ENCODE measurements at places on chromosomes 5 and 9. TPM values are rescaled to one million over a fixed set of nuclear protein-coding genes. Genes with fewer than 3 reads are reported as not detected.
A peak's percentile ranks its signal among the peaks of the same experiment; 100 is the strongest.

DNA sequence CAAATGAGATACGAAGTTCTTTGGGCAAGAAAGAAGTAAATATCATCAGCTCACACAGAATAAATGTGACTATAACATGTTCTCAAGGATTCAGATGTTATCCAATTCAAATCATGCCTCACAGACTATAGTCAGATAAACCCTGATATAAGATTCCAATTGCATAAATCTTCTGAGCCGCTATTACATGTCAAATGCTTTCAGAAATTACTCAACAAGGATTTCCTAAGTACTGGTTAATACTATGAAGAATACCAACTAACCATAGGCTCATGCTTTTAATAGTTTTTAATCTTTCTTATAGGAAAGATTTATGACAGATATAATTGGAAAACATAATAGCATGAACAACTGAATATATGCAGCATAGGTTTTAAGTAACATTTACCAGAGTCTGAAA, 73.6 kb downstream of the BAAT start:
- no peaks in the 10 kb centered on the region for H3K4me1 ChIP-seq
- H3K27me3 ChIP-seq, result no peaks in the 10 kb centered on the region
- H3K27ac ChIP-seq, result no peak overlapping the region
- no peaks in the 10 kb centered on the region for H3K36me3 ChIP-seq
- no peak for DNase-seq

DNA sequence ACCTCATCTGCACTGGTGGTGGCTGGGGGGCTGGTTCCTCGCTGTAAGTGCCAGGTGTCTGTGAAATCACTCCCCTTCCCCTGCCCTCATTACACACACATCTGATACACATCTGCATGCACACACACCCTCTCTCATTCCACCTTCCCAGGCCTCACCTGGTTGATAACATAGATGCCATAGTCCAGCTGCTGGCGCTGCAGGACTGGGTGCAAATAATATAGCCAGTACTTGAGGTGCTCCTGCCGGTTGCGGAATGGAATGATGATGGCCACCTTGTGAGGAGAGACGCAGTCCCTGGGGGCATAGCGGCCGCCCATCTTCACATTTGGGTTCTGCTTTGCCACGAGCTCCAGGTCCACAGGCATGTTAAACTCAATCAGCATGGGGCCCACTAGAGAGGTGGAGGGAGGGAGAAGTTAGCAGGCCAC, 32.1 kb downstream of the B4GALT1 start:
- no peak overlapping the region for H3K27ac ChIP-seq
- H3K4me3 ChIP-seq, result no peak overlapping the region
- no peak for DNase-seq
- peaks cover 71% of the 10 kb centered on the region for H3K4me1 ChIP-seq
- no peaks in the 10 kb centered on the region for H3K27me3 ChIP-seq

GRCh38 chr9:77765781-77766259, 117.7 kb upstream of the GNA14 start:
- H3K4me3 ChIP-seq, result no peak overlapping the region
- no peaks in the 10 kb centered on the region for H3K36me3 ChIP-seq
- no peak for DNase-seq
- no peak overlapping the region for H3K27ac ChIP-seq
- H3K27me3 ChIP-seq, result no peaks in the 10 kb centered on the region

DNA sequence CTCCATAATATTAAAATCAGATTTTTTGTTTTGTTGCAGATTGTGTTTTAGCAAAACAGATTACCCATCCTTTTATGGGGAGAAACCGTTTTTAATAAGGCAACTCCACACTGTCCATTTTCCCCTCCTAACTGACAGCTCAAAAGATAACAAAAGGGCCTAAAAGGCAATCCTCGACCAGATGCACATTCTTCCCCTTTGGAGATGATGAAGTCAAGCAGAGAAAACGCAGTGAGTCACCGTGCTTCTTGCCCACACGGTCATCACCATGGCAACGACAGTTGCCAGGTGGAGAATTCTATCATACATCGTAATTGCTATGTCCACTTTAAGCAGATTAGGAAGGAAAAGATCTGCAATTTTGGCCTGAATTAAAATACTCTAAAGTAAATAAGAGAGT, 96.4 kb downstream of the DIRAS2 start:
- H3K4me3 ChIP-seq, result no peak overlapping the region
- H3K27me3 ChIP-seq, result no peaks in the 10 kb centered on the region
- no peaks in the 10 kb centered on the region for H3K4me1 ChIP-seq
- no peak overlapping the region for H3K27ac ChIP-seq

DNA sequence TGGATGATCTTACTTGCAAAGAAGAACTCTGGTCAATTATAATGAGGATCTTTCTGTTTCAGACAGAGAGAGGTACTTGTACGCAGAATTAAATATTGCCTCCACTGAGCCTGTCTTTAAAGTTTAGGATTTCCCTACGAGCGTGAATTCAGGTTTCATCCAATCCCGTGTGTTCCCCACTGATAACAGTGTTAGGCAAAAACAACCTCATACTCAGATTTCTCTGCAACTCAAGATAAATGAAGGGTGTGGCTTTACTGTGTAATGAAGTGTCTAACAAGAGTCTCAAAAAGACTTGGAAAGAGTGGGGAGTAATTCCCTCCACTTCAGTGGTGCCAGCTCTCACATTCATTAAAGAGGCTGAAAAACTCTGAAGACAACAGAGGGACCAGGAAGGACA, 53.2 kb upstream of the ACO1 start:
- H3K4me1 ChIP-seq, result no peaks in the 10 kb centered on the region
- H3K36me3 ChIP-seq, result no peaks in the 10 kb centered on the region
- no peak overlapping the region for H3K27ac ChIP-seq
- DNase-seq, result no peak
- H3K27me3 ChIP-seq, result no peaks in the 10 kb centered on the region

GRCh38 chr9:114588210-114588609, 641 bp downstream of the ATP6V1G1 start:
- DNase-seq, result no peak
- H3K27me3 ChIP-seq, result no peaks in the 10 kb centered on the region
- peak overlapping the region; percentile 81 for H3K4me3 ChIP-seq
- peak overlapping the region; percentile 91 for H3K27ac ChIP-seq
- peaks cover 6% of the 10 kb centered on the region for H3K36me3 ChIP-seq

- no peak overlapping the region for H3K27ac ChIP-seq
- H3K36me3 ChIP-seq, result no peaks in the 10 kb centered on the region
- H3K27me3 ChIP-seq, result no peaks in the 10 kb centered on the region
- no peaks in the 10 kb centered on the region for H3K4me1 ChIP-seq
- DNase-seq, result no peak
Observed at GRCh38 chr5:111469293-111469896, 42.9 kb downstream of the STARD4 start.

DNA sequence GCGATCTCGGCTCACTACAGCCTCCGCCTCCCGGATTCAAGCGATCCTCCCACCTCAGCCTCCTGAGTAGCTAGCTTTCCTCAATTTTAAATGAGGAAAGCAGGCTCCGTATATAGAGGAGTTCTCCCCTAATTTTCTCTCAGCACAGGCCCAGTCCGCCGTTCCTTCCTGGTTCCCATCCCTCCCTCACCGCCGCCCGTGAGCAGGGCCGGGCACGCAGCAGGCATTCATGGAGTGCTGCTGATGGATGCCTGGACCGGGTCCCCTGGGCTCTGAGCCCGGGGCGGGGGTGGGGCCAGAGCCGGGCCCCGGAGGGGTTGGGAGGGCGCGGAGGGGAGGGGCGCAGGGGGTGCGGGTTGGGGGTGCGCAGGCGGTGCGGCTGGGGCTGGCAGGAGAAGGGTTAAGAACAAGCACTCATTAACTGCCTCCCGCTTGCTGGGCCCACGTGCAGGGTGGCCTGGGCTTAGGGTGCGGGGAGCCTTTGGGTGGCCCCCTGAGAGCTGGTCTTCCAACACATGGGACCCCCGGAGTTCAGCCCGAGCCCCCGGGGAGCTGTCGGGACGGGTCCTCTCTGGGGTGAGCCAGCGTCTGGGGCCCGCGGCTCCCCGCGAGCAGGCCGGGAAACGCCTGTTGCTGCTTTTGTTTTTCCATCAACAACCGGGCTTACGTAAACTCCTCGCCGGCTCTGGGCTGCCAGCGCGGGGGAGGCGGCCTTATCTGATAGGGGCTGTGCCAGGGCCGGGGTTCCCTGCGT, 33.7 kb downstream of the LHX2 start:
- peaks cover 18% of the 10 kb centered on the region for H3K27me3 ChIP-seq
- no peaks in the 10 kb centered on the region for H3K4me1 ChIP-seq
- H3K36me3 ChIP-seq, result no peaks in the 10 kb centered on the region
- no peak overlapping the region for H3K27ac ChIP-seq
- no peak for DNase-seq

- H3K4me1 ChIP-seq, result no peaks in the 10 kb centered on the region
- H3K27ac ChIP-seq, result no peak overlapping the region
- H3K4me3 ChIP-seq, result no peak overlapping the region
- no peaks in the 10 kb centered on the region for H3K36me3 ChIP-seq
- DNase-seq, result no peak
Observed at GRCh38 chr5:43371821-43372220, 40.4 kb downstream of the CCL28 start.

- no peak overlapping the region for H3K27ac ChIP-seq
- no peaks in the 10 kb centered on the region for H3K27me3 ChIP-seq
- H3K4me1 ChIP-seq, result no peaks in the 10 kb centered on the region
- no peak overlapping the region for H3K4me3 ChIP-seq
- no peak for DNase-seq
- H3K36me3 ChIP-seq, result no peaks in the 10 kb centered on the region
Observed at GRCh38 chr9:70910598-70910997, 210.8 kb downstream of the TRPM3 start.

GRCh38 chr9:92752812-92753404, 11.7 kb downstream of the BICD2 start:
- H3K36me3 ChIP-seq, result no peaks in the 10 kb centered on the region
- peaks cover 12% of the 10 kb centered on the region for H3K4me1 ChIP-seq
- H3K27me3 ChIP-seq, result no peaks in the 10 kb centered on the region
- DNase-seq, result no peak
- no peak overlapping the region for H3K4me3 ChIP-seq

DNA sequence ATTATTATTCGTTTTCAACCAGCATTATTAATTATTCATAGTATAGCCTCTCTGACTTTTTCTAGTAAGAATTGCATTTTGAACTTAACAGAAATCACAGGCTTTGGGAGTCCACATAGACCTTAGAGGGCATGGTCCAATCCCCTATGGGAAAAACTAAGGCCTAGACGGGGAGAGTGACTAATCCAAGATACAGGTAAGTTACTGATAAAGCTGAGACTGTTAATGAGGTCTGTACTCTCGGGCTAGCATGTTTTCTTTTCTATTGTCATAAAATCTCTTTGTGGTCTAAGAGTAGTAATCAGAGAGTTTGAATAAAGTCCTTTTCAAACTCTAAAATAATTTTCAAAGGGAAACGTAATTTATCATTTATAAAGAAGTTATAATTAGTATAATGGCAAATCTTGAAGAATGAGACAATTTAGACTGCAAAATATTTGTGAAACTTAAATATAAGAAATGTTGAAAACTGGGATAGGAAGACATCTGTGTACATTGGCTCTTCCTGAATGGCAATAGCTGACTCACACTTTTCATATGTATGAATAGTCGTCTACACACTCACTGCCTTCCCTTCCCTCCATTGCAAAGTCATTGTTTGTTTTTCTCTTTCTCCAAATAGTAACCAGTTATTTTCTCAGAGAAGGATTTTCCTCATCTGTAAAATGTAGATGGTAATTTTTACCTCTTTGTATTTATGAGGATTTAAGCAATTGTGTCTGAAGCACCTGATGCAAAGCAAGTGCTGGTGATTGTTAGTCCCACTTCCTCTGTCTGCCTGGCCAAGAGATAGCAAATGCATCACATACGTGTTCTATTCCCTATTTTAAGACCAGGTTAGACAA, 207.9 kb upstream of the CD180 start:
- H3K27ac ChIP-seq, result no peak overlapping the region
- H3K36me3 ChIP-seq, result no peaks in the 10 kb centered on the region
- no peak for DNase-seq
- H3K4me1 ChIP-seq, result no peaks in the 10 kb centered on the region
- no peaks in the 10 kb centered on the region for H3K27me3 ChIP-seq

DNA sequence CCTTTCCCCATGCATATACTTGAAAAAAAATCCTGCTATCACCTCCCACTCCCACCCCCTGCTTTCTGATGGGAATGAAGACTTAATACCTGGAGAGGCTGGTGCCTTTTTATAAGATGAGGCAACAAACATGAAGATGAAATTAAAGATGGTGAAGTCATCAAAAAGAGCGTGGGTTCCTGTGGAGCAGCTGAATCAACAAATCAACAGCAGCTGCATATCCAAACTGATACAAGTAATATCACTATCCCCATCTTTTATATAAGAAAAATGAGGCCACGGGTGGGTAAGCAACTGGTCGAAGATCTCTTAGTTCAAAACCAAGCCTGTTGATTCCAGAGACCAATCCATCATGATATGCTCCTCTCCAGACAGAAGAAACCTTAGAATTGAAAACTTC, 268.5 kb downstream of the ENC1 start:
- H3K4me1 ChIP-seq, result no peaks in the 10 kb centered on the region
- no peak overlapping the region for H3K4me3 ChIP-seq
- no peak for DNase-seq

DNA sequence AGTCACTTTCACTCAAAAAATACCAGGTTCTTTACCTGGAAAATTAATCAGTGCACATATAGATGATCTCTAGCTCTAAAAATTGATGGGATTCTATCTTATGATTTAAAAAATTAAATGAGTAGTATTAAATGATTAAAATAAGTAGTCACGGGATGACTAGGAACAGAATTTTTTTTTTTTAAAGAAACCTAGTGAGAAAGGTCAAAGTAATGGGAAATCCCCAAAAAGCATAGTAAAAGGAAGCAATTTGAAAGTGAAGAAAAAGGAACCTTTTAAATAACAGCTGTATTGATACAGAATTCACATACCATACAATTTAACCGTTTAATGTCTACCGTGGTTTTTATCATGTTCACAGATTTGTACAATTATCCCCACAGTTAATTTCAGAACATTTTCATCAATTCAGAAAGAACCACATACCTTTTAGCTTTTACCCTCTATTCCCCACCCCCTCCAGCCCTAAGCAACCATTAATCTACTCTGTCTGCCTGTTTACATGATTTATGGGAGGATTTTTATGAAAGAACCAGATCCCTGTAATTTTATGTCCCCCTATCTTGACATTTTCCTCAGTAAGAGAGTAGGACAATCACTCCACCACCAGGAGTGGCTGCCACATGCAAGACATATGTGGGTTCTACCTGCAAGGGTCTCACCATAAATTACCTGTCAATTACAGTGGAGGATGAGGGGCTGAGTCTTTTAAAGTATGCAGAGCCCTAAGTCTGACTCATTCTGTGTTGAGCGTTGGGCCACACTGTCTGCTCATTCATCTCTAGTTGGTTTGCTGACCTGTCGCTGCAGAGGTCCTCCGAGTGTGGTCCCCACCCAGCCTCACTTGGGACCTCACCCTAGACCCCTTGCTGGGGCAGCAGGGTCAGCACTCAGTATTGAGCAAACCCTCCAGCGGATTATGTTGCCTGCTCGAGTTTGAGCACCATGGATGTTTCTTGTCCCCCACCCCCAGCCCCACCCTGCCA, 16.0 kb downstream of the ANKRD33B start:
- no peaks in the 10 kb centered on the region for H3K27me3 ChIP-seq
- no peaks in the 10 kb centered on the region for H3K4me1 ChIP-seq
- no peak for DNase-seq
- no peak overlapping the region for H3K4me3 ChIP-seq

GRCh38 chr9:5043381-5043780, 58.3 kb downstream of the JAK2 start:
- H3K4me1 ChIP-seq, result no peaks in the 10 kb centered on the region
- H3K4me3 ChIP-seq, result no peak overlapping the region
- no peak overlapping the region for H3K27ac ChIP-seq
- no peaks in the 10 kb centered on the region for H3K36me3 ChIP-seq

The SEMA4D gene
- total RNA-seq, result 238 TPM

The OMD gene
- total RNA-seq, result not detected

The DOCK8 gene
- total RNA-seq, result 141 TPM

The SEC61B gene
- total RNA-seq, result 195 TPM

The MARCOL gene
- total RNA-seq, result not detected

The OR1J2 gene
- not detected for total RNA-seq

The STKLD1 gene
- total RNA-seq, result 0.24 TPM

Measured in CD8-positive, alpha-beta memory T cell (primary cell).